OCI-LY7 (cell line): ENCODE measurements at places on chromosomes 16 and 17. TPM values are rescaled to one million over a fixed set of nuclear protein-coding genes. Genes with fewer than 3 reads are reported as not detected.

The CFAP97D1 gene
- total RNA-seq, result not detected in 2 replicates

The GFAP gene
- not detected in 2 replicates for total RNA-seq

GRCh38 chr16:6603780-6604325, 728.8 kb upstream of the RBFOX1 start:
- DNase-seq, result no peak

DNA sequence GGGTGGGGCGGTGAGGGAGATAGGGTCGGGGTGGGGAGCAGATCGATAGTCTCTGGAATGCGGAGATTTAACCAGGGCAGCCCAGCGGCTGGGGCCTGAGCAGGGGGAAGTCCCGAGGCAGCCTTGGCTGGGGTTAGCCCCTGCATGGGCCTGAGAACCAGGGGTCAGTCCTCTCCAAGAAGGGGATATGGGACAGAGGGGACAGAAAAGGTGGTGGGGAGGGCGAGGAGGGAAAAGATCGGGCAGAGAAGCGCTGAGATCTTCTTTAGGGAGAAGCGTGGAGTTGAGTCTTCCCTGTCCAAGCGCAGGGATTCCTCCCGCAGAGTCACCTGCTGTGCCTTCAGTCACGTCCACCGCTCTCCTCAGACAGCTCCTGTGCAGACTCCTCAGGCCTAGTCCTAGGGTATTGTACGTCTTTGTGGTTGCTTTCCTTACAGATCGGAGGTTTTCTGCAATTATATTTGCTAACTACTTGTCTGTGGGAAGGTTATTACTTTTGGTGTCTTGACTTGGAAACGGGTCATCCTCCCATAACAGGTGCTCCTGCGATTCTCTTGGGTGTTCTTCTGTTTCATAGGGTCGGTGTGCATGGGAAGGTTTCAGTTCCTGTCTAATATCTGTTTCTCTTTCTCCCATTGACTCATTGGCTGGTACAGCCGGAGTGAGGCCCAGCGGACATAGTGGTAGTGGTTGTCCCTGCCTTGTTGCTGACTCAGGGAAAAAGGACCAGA, 952 bp downstream of the CD300A start:
- DNase-seq, result peak; percentile 85
